ENCODE measurements at places on chromosomes 11 and 22.
A peak's percentile ranks its signal among the peaks of the same experiment; 100 is the strongest.

- DNase-seq: no peak
Measured at GRCh38 chr11:78166855-78167469, 21.5 kb downstream of the KCTD21 start.

DNA sequence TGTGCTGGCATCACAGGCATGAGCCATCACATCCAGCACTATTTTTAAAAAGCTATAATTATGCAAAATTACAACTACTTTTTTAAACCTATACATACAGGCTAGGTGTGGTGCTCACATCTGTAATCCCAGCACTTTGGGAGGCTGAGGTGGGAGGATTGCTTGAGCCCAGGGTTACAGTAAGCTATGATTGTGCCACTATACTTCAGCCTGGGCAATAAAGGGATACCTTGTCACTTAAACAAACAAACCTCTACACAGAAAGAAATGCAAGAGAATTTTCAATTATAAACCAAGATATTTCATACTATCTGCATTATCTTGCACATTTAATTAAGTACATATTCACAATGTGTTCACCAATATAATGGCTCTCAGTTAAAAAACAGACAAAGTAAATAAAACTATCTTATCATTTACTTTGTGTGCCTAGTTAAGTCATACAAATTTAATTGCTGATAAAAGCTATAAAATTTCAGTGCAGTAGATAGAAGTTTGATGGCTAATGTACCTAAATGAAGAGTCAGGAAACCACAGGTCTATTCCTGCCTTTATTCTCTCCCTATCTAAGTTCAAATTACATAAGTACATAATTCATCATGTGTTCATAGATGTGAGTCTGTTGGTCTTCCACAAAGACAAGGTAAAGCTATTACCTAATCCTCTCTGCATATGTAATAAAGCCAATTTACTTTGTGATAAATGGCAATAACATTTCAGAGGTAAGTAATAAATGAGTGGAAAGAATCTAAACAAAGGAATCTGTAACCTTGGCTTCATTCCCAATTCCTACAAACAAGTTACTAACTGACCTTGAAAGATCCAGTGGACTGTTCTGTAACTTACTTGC is 9.0 kb upstream of the RDX start:
- DNase-seq: no peak

DNA sequence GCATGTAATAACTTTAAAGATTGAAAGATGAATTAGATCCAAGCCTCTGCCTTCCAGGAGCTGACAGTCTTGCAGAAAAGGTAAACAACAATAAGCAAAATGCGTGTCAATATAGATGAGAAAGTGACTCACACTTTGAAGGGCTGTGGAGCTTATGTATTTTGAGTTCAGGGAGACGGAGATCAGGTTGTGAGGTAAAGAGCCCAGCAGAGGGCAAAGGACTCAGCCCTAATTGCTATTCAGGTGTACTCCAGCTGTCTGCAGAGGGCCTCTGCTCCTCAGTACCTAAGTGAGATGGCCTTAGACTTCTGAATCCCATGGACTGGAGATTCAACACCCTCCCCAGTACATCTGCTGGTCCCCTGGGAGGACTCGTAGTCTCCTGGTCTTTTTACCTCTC is 22.9 kb upstream of the CTR9 start:
- no peak for DNase-seq

GRCh38 chr11:119724956-119725355 is 4.0 kb downstream of the NECTIN1 start:
- DNase-seq: no peak

- no peak for DNase-seq
Measured at GRCh38 chr11:117256573-117256972, 24.1 kb downstream of the RNF214 start.

- no peak for DNase-seq
Measured at GRCh38 chr22:47112582-47112965, 350.1 kb downstream of the TBC1D22A start.

- peak; percentile 9 for DNase-seq
Measured at GRCh38 chr11:25981998-25982397, 349.9 kb upstream of the ANO3 start.

DNA sequence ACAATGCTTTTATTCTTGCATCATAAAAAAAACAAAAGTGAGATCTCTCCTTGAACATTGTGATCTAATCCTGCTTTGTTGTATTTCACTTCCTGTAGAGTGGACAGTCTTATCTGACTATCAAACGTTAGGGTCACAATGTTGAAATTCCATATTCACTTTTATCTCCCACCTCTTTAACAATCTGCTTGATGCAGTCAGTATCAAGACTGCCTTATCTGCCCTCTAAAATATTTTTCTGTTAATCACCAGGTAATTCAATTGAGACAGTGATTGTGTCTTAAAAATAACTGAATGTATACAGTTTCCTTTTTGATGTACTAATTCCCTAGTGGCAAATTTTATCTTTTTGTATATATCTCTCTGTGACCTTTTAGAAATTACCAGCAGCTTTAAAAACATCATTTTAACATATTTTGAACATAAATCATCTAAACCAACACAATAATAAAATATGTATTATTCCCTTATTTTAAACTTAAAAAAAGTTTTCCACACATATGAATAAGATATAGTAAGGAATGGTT is 143.1 kb upstream of the MPPED2 start:
- DNase-seq: no peak

- peak; percentile 36 for DNase-seq
Measured at GRCh38 chr22:40345815-40346184, 500 bp upstream of the ADSL start.

- no peak for DNase-seq
Measured at GRCh38 chr11:36500315-36500721, 9.8 kb downstream of the TRAF6 start.

DNA sequence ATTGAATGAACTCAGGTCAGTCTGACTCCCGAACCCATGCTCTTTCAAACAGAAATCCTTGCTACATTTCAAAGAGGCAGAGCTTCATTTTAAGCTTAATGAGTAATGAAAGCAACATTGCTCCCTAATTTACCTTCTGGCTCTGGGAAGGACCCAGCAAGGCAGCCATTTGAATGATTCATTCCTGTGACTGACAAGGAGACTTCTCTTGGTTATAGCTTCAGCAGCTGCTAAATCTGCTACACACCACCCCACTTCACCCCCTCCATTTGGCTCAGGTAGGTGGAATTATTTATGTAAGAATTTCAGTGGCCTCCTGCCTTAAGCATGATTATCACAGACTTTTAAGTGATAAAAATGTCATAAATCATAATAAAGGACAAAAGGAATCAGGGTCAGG is 117.7 kb downstream of the KCNC1 start:
- no peak for DNase-seq

GRCh38 chr11:128299132-128299726 is 288.1 kb downstream of the ETS1 start:
- DNase-seq: no peak

DNA sequence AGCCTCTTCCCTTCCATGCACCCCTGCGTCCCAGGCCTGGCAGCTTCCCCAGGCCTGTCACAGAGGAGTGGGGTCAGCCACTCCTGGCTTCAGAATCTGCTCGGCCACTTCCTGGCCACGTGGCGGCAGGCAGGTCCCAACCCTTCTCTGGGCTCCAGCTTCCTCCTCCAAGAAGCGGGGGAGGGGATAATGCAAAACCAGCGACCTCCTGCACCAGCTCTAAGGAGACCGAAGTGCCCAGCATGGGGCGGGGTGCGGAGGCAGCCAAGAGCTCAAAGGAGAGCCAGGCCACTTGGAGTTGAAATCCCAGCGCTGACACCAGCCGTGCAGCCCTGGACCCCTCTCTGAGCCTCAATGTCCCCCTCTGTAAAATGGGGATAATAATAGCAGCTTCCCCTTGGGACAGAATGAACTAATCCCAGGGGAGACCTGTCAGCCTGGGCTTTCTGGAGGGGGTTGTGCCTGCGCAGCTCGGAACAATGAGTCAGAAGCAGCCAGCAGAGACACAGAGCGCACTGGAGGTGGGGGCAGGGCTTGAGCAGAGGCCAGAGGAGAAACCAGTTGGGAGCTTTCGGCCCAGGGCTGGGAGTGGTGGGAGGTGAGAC is 22.8 kb upstream of the PICK1 start:
- no peak for DNase-seq

DNA sequence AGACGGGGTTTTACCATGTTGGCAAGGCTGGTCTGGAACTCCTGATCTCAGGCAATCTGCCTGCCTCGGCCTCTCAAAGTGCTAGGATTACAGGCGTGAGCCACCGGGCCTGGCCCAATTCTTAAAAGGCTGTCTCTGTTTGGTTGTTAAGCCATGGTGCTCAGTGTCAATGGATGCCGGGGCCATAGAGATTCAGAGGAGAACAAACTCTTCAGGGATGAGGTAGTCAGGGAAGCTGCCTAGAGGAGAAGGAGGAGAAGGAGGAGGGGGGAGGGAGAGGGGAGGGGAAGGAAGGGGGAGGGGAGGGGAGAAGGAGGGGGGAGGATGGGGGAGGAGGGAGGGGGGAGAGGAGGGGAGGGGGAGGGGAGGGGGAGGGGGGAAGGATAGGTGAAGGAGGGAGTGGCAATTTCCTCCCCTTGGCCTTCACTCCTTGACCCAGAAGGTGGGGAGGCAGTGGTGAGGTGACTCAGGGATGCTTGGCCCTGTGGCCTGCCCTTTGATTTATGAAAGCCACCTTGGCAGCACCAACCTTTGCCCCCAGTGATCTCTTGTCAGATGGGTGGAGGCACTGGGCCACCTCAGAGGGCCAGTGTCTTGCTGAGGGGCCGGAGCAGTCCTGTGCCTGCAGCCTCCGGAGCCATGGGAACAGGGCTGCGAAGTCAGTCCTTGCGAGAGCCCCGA is at the start of gene C11orf86:
C11orf86 (plus strand) TSS at position 581 of the 681 bp plus-strand sequence; CDS start at position 640, 59 bp downstream.
- no peak for DNase-seq

GRCh38 chr22:48760481-48761390 is 1066.9 kb downstream of the BRD1 start:
- no peak for DNase-seq

GRCh38 chr11:12993626-12994025 is 15.5 kb upstream of the RASSF10 start:
- DNase-seq: no peak

GRCh38 chr11:114102993-114103896 is 43.7 kb downstream of the ZBTB16 start:
- DNase-seq: no peak

- DNase-seq: no peak
Measured at GRCh38 chr22:46462726-46463371, 74.6 kb downstream of the CELSR1 start.

- DNase-seq: peak; percentile 17
Measured at GRCh38 chr11:94762208-94762607, 5.9 kb upstream of the AMOTL1 start.

GRCh38 chr11:73566422-73566821 is 31.5 kb downstream of the FAM168A start:
- DNase-seq: no peak

- no peak for DNase-seq
Measured at GRCh38 chr11:61019037-61019831, 47.8 kb downstream of the CD6 start.

DNA sequence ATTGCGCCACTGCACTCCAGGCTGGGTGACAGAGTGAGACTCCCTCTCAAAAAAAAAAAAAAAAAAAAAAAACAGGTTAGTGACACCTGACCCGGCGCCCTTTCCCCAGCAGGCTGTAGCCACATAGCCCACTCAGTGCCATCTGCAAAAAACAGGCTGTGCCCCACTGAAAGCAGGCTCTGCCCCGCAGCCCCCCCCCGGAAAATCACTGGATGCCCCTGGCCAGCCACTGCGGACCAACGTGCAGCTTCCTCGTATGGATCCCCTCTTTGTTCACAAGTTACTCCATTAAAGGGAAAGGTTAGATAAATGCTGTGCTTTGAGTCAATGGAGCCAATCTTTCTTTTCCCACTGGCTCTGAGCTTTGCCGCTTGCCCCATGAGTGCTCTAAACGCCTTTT is 660.3 kb downstream of the TBC1D22A start:
- DNase-seq: no peak

GRCh38 chr11:59801981-59802638 is 8.5 kb downstream of the MRPL16 start:
- no peak for DNase-seq

DNA sequence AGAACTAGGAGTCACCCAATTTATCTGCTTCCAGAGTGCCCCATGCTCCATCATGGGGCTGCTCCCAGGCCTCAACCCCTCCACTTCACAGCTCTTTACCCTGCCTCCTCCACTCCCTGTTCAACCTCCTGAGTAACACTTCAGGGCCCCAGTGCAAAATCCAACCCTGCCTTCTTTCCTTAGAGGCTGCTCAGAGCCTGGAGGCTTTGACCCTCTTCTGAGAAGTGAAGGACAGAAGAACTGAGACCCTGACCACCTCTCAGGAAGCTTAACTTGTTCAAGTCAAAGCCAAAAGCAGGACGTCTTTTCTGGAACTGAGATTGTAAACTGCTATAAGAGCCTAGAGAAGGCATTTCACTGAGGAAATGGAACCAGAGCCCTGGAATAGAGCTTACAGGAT is 15.5 kb downstream of the EIF3F start:
- no peak for DNase-seq

DNA sequence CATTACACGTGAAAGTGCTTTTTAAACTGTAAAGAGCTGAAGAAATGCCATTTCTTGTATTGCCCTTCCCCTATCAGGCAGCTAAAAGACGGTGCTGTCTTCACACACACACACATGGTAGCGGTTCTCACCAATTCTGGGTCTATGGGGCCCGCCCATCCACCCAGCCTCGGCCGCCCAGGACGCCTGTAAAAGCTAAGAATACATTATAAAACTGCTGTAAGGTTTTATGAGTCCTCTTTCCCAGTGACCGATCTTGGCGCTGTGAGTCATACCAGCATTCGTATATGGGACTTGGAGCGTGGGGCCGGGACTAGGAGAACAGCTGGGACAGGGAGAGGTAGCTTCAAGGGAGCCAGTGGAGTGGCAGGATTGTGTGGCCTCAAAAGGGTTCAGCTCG is 149.7 kb upstream of the CADM1 start:
- DNase-seq: no peak

- DNase-seq: peak; percentile 28
Measured at GRCh38 chr22:36144886-36145541, 15.5 kb downstream of the APOL3 start.

GRCh38 chr11:113238721-113239120 is 75.7 kb upstream of the TTC12 start:
- no peak for DNase-seq

GRCh38 chr11:2691355-2691761 is 8.4 kb downstream of the KCNQ1OT1 start:
- no peak for DNase-seq

GRCh38 chr11:15258433-15259165 is 143.9 kb downstream of the INSC start:
- DNase-seq: no peak

- DNase-seq: no peak
Measured at GRCh38 chr11:45651156-45651555, 14.3 kb downstream of the CHST1 start.
